ENCODE measurements at places on chromosomes 4 and X.

DNA sequence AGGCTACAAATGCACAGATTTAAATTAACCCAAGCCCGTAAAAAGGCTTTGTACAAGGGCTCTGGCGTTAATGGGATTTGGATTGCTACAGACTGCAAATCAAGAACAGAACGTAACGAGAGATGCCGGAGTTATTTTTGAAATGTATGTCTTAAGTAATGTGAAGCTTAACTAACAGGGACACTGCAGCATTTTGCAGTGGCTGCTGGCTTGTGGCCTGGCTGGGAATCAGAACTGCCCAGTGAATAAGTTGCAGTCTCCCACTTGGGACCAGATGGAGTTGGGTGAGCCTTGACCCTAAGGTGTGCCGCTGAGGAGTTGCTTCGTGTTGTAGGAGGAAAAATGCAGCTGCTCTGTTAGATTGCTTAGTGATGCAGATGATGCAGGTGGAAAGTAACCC, 318.4 kb downstream of the DHX15 start:
- DNase-seq, result no peak

GRCh38 chrX:124338733-124339514, 6.5 kb downstream of the TEX13D start:
- no peak for DNase-seq

DNA sequence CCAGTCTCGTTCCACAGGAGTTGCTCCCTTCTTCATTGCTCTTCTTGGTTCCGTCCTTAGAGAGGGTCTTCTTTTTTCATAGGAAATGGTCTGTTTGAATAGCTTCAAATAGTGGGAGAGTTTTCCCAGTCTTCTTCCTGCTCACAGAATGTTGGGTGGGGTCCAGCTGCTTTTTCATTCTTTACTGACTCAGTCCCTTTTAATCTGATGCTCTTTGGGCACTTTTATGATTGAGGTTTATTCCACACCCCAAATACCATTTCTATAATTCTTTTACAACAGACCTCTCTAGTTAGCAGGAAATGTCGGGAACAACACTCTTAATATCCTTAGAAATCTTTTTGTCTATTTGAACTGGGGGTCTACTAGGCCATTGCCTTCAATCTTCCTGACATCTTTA, 239.5 kb downstream of the PRDM5 start:
- DNase-seq, result no peak

GRCh38 chr4:89509708-89510281, 202.2 kb upstream of the GPRIN3 start:
- no peak for DNase-seq

DNA sequence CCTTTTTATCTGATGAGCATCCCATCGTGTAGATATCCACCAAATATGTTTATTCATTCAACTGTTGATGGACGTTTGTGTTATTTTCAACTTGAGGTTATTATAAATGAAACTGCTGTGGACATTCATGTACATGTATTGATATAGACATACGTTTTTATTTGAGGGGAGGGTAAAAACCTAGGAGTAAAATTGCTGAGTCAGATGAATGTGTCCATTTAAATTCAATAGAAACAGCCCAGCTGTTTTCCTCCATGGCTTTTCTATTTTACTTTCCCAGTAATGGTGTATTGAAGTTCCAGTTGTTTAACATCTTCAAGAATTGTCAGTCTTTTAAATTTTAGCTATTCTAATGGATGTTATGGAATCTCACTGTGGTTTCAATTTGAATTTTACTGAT, 348.7 kb upstream of the GALNTL6 start:
- no peak for DNase-seq

DNA sequence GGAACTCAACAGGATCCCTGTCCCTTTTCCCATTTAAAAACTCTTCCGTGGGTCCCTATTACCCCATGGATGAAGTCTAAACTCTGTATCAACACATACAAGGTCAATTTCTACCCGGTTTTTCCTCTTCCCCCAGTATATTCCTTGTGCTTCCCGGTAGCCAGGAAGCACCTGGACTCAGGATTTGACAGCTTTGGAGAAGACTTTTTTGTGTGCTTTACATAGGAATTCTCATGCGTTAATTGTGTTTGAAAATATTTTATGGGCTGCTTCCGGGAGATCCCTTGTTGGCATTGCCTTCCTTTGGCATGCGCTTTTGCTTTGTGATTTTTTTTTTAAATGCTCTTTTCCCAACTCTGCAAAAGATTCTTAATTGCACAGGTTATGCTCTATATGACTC, 7.2 kb downstream of the SMS start:
- DNase-seq, result no peak

DNA sequence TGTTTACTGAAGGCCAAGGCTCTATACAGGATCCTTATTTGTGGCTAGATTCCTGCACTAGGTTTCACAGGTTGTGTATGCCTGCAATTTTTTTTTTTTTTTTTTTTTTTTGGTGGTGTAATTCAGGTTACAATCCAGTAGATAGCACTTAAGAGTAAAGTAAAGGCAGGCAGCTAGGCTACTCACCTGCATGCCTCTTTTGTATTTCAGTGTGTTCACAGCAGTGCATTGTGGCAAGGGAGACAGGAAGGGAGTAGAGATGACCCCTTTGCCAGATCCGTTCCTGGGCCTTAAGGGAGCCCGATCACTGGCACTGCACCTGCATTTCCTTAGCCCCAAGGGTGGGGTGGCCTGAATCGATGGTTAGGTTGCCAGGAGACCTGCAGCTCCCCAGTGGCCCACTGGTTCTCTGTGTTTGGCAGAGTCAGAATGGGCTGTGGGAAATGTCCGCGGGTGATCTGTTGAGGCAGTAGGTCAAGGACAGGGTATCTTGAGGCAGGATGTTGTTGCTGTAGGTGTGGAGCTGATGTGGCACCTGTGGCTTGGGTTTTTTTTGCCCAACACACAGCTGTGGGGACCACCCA, 374.9 kb upstream of the AADAT start:
- DNase-seq, result no peak

DNA sequence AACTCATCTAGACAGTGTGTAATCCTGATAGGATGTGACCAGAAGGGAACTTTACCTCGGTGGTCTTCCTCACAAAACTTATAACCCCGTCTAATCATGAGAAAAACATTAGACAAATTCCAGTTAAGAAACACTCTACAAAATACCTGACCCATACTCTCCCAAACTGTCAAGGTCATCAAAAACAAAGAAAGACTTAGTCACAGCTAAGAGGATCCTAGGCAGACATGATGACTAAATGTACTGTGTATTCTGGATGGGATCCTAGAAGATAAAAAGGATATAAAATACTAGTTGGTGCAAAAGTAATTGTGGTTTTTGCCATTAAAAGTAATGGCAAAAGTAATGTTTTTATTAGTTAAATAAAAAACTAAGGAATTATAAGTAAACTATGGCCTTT, 81.6 kb downstream of the DTHD1 start:
- no peak for DNase-seq

DNA sequence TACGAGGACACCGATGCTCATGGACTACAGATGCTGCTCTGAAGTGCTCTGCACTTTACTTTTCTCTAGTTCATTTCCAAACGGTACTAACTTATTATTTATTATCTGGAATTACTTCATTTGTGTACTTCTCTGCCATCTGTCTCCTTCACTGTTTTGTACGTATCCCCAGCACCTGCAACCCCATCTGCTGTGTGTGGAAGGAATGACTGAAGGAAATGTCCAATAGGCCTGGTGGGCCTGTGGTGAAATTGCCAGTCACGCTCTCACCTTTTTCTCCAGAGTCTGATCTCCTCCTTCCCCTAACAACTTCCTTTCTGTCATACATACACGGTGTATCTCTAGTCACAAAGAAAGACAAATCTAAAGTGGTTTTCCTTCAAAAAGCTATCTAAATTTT, 12.9 kb downstream of the TMEM154 start:
- DNase-seq, result no peak

- no peak for DNase-seq
These were observed 114.8 kb upstream of the ATP6AP2 start for GRCh38 chrX:40465735-40466551.

GRCh38 chr4:124307143-124307542, 405.4 kb downstream of the ANKRD50 start:
- DNase-seq, result no peak

- DNase-seq, result no peak
These were observed 173.3 kb downstream of the VEGFC start for GRCh38 chr4:176619430-176619829.

DNA sequence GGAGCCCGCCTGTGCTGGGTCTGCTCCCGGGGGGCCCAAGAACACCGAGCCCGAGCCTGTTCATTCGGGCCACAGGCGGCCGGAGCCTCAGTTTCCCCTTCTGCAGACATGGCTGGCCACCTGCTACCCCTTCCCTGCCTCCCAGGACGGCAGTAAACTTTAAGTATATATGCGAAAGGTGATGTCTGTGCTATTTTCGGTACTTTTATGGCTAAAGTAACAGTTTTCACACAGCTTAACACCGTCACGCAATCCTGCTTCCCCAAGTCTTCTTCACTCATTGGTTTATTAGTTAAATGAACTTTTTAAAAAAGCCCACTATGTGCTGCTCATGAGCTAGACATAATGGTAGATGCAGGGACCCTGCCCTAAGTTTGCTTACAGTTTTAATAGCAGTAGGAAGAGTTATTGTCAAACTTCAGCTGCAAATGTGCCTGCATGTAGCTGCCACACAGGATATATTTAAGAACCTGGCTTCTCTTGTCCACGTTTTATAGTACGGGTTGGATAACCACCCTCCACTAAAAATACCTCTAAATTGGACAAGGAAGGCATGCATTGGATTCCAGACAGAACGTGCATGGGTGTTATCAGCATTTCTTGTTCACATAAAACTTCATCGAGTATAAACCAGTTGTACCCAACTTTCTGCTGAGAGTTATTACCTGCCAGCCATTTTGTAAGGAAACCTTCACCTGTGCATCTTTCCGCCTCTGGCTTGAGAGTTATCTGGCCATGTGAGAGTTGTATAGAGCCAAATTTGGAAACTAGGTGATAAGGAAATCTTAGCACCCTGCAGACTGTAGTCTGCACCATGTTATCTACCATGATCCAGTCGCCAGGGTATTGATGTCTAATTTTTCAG, 741 bp downstream of the ANAPC4 start:
- DNase-seq, result no peak

DNA sequence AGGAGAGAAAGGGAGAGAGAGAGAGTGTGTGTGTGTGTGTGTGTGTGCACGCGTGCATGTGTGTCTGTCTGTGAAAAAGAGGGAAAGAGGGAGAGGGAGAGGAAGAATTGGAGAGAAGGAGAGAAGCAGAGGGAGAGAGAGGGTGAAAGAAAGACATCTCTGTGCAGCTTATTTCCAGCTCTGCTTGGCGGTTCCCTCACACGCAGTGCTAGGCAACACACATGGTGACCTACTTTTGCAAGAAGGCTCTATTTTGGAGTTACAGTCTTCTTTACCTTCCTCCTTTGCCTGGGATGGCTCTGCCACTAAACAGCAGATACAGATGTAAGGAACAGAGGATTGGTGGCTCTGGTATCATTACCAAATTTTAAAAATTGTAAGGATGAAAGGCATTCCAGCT, 40.1 kb downstream of the SLC16A2 start:
- no peak for DNase-seq

DNA sequence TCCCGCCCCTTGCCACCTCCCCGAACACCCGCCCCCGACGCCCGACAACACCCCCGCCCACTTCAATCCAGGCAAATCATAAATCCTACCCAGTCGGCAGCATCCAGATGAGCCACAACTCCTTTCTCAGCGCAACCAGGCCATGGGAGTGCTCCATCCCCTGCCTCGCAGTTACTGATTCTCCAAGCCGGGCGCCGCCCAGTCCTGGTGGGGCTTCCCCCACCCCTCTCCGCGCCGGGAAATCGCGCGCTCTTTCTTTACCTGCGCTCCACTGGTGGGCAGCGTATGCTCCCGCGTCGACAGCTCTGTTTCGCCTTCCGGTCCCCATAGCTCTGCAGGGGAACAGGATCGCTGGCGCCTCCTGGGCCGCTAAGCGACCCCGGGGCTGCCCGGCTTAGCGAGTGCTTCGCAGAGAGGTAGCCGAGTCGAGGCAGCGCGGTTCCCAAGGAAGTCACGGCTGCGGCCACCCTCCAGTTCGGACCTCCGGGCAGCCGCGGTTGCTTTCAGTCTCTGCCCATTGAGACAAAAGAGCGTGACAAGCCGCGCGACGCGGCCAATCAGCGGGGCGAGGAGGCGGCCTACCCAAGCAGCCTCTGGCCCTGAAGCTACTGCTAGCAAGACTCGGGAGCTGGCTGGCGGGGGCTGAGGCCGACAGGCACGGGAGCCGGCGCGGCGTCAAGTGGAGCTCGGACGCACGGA, 43.7 kb upstream of the TMSB15B start:
- DNase-seq, result peak; percentile 40

DNA sequence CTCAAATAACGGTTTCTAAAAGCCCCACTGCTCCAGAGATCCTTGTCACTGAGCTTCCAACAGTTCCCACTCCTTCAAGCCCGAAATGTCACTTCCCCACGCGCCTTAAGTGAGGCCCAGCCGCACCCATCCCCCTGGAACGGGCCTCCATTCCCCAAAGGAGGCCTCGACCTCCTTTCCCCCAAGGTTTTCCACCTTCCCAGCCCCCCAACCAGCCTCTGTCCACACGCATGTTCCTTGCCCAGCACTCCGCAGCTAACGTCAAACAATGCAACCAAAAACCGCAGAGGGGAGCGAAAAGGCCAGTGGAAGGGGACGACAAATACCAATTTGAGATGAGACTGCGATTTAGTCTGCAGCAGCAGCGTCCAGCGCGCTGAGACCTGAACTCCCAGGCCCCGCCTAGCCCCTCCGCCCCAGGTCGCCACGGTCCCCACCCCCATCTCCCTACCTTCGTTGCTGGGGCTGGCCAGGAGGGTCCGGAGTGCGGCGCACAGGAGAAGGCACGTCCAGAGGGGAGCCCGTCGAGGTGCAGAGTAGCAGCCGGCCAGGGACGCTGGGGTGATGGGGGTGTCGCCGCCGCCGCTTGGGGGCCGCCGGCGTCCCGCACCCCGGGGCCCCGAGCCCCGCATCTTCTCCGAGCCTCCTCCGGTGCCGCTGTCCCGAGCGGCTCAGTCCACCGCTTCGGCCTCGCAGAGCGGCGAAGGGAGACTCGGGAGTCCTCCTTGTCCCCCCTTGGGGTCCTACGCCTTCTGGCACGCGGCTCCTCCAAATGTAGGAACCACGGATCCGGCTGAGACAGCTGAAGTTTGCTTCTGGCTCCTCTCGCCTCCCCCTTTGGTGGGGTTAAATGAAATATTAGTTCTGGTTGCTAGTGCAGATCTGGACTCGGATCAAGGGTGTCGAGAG, 924 bp downstream of the EPHA5 start:
- DNase-seq, result no peak

- no peak for DNase-seq
These were observed at the start of gene RGN for GRCh38 chrX:47078129-47079043. Gene RGN, plus strand, starts transcription at chrX:47078443. Its CDS starts 2,702 bp downstream, at chrX:47081145.

DNA sequence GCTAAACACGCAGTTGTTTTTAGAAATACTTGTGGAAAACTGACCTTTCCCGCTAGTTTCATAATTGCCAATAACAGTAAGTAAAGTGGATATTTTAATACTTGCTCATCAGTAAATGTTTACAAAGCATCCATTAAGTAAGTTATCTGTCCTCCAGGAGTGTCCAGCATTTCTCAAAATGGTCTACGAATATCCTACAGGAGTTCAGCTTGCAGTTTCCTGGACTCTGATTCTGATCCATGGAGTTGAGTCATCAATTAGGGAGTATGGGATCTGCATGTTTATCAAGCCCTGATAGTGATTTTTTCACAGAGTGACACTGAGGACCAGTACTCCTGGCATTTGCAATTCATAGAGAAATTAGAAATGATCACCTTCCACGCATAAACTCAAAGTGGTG, 325.2 kb upstream of the AADAT start:
- DNase-seq, result no peak
